ENCODE measurements at places on chromosomes 1 and 21.
A peak's percentile ranks its signal among the peaks of the same experiment; 100 is the strongest.

DNA sequence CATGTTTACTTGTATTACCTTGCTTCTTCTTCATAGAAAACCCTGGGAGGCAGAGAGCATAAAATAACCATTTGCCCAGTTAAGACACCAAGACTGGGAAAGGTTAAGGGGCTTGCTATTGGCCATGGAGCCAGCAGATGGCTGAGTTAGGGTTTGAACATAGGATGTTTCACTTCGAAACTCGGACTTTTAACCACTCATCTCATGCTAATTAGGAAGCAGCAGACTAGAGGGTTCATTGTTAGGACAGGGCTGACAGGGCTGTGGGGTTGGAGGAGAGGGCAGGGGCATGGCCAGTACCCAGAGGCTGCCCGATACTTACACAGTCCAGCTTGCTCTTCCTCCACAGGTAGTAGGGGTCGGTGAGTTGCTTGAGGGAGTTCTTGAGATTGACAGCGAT lies 17.0 kb downstream of the SLC26A9 start:
- DNase-seq, result no peak

GRCh38 chr1:84078108-84078841 lies 65.8 kb upstream of the PRKACB start:
- DNase-seq, result no peak

DNA sequence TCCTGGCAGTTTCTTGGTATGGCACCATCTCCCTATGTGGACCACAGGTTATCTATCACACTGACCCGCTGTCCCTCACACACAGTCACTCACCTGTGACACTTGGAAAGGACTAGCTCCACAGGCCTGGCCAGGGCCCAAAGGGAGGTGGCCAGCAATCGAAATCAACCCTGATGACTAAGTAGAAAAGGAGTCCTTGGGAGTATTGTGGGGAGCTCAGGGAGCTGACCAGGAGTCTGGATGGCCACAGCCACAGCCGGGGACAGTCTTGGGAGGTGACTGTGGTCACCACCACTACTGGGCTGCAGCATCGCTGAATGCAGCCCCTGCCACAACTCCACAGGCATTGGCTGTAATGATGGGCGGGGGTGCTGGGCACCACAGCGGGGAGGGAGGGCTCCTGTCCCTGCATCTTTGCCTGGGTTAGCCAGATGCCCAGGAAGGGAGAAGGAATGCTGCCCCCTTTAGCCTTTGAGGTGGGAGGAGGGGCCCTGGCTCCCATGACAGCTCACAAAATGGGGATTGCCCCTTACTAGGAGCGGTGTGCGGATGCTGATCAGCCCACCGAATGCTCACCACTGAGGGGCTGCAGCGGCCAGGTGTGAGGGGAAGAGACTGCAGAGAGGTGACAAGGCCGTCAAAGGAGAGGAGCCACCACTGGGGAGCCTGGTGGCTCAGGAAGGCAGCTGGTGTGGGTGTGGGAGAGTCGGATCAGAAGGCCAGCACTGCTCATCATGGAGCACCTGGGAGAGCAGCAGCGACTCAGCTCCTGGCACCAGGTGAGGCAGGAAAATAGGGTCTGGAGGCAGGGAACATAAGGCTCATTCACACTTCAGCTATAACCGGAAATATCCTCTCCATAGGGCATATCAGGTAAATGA lies 61.3 kb downstream of the H3-3A start:
- DNase-seq, result no peak

DNA sequence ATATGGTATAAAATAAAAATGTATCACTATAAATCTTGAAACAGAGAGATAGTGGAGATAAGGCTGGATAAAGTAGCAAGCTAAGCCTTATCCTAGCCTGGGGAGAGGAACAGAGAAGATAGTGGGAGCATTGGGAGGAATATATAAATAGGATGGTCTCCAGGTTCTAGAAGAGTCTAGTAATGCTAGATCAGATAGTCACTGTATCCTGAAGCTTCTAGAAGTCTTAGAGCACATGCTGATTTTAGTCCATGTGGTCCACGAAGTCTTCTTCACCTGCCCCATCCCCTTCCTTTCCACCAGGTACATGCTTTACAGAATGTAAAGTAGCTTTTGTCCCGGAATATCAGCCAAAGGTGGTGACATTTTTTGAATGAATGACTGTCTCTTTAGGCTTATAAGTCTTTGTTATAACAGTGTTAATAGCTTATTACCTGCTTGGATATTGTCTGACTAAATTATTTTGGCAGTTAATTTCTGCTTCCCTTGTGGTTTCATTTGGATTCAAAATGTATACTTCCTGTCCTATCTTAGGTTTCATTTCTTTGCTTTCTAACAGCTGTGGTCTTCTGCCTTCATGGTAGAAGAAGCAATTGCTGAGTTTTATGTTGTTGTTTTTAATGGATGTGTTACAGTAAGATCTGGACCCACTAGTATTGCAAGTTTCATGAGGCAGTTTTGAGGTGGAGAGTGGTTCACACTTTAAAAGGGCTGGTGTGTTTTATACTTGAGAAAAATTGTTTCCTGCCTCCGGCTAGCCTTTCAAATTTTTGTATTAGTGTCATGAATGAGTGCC lies 5.9 kb downstream of the SMG7 start:
- no peak for DNase-seq

DNA sequence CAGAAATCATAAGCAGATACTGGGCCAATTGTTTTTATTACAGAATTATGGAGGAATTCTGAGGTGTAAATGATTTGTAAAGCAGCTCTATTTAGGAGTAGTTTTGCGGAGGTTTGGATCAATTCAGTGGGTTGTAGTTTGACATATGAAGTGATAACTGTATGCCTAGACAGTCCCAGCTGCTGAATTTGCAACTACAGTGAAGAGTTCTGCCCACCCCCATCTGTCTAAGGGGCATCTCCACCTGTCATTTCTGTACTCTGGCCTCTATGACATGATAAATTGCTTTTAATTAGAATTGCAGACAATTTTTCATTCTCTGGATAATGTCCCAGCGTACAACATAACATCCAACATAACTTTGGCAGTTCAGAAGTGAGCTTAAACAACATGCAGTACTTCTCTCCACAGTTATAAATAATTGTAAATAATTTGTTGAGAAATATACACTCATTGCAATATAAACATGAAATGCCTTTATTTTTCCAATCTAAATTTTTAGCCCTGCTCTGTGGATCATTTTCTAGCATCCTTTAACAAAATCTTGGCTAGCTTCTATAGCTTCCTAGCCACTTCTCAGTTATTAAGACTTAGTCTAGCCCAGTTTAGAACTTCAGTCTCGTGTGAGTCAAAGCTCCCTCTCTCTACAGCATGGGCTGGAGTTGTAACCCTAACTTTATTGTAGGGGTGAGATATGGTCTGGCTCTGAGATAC lies 52.3 kb downstream of the PDE4B start:
- no peak for DNase-seq

DNA sequence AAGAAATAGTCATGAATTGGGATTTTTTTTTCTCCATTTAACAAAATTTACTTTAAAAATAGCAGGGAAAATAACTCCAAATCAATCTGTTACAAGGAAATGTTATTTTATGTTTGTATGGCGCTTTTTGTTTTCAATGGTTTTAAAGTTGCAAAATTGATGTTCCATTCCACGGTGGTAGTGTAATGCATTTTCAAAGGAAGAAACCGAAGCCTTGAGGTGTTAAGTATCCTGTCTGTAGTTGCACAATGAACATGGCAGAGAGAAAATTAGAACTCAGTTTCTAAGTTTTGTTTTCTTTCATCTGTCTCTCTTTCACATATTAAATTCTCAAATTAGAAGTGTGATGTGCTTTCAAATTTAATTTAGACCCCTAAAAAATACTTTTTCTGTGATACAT lies 841.8 kb downstream of the USP25 start:
- no peak for DNase-seq

DNA sequence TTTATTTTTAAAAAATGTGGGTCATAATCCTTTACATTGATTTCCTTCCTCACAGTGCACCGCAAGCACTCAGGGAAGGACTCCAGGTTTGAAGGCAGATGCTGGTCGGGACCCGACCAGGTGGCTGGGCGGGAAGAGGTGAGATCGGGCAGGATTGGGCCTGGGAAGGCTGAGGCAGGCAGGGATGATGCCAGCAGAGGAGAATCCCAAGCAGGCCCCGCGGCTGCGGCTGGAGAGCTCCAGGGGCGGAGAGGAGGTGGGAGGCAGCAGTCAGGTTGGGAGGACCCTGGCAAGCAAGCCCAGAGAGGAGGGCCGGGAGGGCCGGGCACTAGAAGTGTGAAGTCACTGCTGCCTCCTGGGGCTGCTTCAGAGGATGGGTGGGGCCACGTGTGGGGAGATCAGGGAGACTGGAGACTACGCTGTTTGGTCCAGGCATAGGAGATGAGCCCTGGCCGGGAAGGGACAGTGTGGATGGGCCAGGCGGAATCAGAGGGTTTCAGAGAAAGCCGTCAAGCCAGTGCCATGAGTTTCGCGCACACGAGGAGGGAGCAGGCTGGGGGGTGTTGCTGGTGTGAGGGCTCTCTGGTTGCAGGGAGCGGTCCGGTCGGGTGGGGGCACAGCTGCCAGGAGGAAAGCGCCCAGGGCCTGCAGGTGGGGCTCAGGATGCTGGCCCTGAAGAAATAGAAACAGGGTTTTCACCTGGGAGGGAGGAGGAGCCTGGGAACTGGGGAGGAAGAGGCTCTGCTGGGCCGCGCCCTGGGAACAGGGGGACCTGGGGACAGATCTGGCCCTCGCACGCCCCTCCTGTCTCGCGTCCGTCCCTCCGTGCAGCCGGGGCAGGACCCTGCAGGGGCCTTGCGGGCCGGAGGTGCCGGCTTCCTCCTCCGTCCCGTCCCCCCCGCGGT lies 888 bp upstream of the COL18A1 start:
- no peak for DNase-seq

DNA sequence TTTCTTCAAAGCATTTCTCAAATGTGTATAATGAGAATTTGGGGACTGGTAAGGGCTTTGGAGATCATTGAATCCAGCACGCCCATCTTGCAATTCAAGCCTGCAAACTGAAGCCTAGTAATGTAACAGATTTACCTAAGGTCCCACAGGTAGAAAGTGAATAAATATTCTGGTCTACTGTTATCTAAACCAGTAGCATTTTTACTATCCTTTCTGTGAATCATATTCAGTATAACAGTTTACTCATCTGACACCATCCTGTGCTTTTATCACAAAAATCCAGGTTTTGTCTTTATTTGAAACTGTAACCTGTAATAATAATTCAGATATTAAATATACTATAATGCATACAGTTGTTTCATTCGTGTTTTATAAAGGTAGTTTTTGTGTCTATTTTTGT lies 17.4 kb downstream of the KCNA3 start:
- no peak for DNase-seq

GRCh38 chr1:85465099-85465785 lies at the start of gene DDAH1:
DDAH1 (minus strand) TSS chr1:85465159; CDS start chr1:85465045, 114 bp downstream.
- DNase-seq, result no peak

DNA sequence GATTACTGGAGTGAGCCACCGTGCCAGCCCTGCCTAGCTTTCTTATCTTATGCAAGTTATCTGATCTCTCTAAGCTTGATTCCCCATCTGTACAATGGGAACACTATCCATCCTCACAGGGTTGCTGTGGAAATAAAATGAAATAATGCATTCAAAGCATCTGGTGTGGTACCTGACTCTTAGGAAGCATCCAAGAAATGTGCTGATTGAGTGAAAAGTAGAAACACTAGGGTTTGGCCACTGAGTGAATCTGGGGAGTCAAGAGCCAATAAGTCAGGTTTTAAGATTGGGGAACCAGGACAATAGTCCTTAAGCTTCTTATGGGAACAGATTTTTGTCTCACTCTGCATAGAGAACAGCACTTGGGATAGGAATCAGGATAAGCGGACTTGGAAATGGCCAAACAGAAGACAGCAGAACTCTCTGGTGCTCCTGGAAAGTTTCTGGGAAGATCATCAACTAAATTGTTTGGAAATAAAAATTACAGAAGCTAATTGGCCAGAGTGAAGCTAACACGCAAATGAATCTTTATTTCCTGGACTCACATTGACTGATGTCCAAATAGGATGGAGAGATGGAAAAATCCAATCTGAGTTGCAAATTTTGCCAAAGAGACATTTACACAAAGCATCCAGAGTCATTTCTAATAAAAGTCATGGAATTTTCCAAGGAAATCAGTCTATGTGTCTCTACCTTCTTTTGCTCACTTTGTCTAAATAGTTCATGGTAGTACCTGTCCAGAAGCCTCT lies 3.3 kb downstream of the PAFAH2 start:
- DNase-seq, result no peak

- DNase-seq, result no peak
Observed at GRCh38 chr21:31952828-31953227, 80.0 kb downstream of the HUNK start.

DNA sequence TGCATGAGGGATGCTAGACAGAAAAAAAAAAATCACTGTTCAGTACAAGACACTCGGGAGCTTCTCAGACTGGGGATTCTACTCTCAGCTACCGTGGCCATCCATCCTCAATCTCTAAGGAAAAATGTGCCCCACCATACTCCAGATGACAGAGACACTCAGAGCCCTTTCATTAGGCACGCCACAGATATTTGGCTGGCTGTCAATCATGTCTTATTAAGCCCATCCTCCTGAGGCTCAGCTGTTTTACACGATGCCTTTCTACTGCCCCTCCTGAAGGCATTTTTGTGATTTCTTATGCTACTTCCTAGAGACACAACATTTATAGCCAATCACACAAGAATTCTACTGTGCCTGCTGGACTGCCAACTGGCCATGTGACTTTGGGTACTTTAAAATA lies 92.9 kb downstream of the KIF14 start:
- no peak for DNase-seq

DNA sequence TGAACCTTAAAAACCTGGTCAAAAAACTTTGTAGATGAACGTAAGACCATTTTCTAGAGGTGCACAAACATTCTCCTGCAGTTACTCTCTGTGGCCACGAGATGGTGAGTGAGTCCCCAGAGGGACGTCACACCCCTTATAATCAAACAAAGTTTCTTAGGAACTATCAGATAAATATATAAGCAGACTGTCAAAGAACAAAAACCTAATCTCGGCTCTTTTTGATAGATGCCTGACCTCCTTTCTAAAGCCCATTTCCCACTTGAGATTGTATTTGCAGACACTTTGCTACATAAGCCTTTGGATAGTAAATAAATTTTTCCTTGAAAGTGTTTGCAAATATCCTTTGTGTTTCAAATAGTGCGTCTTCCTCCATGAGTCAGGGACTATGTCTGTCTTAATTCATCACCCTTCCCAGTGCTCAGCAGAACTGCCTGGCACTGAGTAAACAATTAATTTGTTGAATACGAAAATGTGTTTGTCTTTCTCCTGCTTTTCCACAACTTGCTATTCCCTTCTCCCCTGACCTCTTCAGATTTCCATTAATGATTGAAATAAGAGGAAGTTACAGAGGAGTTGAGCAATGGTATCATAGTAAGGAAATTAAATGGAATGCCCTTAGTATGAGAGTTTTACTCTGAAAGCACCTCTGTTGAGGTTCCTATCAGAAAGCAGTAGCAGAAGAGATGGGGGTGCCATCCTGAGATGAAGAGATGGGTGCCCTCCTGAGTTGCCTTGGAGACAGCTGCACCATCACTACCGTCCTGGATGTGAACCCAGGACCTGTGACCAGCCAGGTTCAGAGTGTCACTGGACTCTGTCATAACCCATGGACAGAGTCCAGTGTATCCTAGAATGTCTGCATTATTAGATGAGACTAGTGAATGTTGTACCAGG lies 57.8 kb upstream of the RAVER2 start:
- peak; percentile 6 for DNase-seq

Data from effector CD8-positive, alpha-beta T cell (primary cell).